AG09309 (cell line): ENCODE measurements at places on chromosomes 3 and 15.

DNA sequence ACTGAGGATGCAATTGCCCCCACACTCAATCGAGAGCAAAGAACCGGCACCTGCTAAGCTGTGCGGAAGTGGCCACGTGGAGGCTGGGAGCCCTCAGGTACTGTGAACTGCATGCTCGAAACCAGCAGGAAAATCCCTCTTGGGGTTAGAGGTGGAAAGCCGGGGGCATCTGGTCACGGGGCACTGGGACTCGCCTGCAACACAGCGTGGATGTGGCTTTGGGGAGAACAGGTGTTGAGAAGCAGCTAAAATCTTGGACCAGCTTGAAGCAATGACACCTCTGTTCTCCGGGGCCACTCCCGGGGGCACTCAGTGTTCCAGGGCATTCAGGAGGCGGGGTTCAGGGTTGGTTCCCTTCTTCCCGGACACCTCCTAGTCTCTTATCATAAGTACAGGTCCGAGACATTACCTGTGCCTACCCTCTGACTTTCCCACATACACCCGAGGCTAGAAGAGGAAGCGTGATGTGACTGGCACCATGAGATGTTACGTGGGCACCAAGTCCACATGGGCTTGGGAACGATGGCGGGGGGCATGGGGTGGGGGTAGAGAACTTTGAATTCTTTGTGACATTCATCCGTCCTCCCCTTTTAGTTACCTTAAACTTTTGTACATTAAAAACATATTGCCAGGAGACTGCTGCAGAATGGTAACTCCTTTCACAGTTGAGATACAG lies 172.0 kb downstream of the ADAMTS17 start:
- DNase-seq: no peak

GRCh38 chr3:38141952-38142273 lies 3.5 kb downstream of the MYD88 start:
- no peak for DNase-seq

GRCh38 chr15:58484791-58485600 lies 53.2 kb downstream of the LIPC start:
- no peak for DNase-seq

- no peak for DNase-seq
Observed at GRCh38 chr15:52292780-52293392, 2.7 kb downstream of the MYO5C start.

DNA sequence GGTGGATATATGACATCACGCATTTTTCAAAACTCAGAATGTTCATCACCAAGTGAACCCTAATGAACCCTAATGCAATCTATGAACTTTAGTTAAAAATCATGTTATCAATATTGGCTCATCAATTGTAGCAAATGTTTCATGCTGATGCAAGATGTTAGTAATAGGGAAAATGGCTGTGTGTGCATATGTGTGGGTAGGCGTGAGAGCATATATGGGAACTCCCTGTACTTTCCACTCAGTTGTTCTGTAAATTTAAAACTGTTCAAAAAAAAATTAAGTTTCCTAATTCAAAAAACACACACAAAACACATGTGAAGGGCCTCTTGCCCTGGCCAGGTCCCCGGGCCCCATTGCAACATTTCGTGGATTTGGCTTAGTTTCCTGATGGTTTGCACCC lies 89.7 kb upstream of the PROK2 start:
- no peak for DNase-seq

- peak; percentile 52 for DNase-seq
Observed at GRCh38 chr3:107392549-107393165, 15.4 kb downstream of the CCDC54 start.

GRCh38 chr3:112672716-112673541 lies 32.0 kb upstream of the CCDC80 start:
- DNase-seq: no peak

- DNase-seq: no peak
Observed at GRCh38 chr3:108713009-108713516, 44.1 kb downstream of the RETNLB start.

GRCh38 chr3:171172070-171172469 lies 145.6 kb upstream of the SLC2A2 start:
- no peak for DNase-seq

DNA sequence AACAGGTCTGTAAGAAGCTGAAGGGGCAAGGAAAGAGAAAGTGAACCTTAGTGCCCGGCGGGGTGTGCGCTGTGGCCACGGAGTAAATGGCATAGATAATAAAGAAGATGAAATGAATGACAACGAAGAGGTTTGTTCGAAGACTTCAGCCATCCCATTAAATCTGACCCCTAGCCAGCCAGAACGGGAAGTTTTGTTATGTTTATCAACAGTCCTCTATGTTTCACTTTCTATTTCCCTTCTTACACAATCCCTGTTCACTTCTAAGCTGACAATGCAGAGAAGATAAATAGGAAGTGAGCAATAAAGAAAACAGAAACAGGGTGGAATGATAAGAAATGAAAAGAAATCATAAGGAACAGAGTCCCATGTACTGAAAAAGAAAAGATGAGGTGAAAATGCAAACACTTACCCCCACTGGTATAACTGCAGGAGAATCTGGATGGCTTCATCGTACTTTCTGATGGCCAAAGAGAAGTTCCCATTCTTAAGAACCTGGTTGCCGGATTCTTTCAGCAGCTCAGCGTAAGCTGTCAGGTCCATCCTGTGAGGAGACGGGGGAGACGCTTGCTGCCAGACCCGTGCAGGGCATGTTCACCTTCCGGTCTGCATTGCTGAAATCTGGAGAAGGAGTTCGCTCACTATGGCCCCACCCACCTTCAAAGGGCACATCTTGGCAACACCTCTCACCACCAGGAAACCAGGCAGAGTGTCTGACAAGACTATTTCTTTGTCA lies 36.8 kb downstream of the TRANK1 start:
- no peak for DNase-seq

GRCh38 chr3:10855871-10856662 lies 40.0 kb downstream of the SLC6A11 start:
- no peak for DNase-seq

GRCh38 chr3:86175593-86176444 lies 815.1 kb downstream of the VGLL3 start:
- no peak for DNase-seq

GRCh38 chr3:114308830-114309229 lies 15.0 kb downstream of the TIGIT start:
- DNase-seq: no peak

DNA sequence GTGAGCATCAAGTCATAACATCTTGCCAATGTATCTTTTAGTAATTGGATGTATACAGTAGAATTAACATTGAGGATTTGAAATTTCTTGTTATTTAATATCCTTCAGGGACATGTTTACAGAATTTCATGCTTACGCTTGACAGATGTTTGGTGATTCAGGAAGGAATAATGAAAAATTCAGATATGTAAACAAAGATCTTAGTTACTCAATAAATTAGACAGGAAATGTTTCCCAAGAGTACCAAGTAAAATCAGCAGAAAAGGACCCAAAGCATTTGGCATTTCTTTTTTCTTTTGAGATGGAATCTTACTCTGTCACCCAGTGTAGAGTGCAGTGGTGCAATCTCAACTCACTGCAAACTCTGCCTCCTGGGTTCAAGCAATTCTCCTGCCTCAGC lies 4.7 kb upstream of the COL6A5 start:
- DNase-seq: no peak

DNA sequence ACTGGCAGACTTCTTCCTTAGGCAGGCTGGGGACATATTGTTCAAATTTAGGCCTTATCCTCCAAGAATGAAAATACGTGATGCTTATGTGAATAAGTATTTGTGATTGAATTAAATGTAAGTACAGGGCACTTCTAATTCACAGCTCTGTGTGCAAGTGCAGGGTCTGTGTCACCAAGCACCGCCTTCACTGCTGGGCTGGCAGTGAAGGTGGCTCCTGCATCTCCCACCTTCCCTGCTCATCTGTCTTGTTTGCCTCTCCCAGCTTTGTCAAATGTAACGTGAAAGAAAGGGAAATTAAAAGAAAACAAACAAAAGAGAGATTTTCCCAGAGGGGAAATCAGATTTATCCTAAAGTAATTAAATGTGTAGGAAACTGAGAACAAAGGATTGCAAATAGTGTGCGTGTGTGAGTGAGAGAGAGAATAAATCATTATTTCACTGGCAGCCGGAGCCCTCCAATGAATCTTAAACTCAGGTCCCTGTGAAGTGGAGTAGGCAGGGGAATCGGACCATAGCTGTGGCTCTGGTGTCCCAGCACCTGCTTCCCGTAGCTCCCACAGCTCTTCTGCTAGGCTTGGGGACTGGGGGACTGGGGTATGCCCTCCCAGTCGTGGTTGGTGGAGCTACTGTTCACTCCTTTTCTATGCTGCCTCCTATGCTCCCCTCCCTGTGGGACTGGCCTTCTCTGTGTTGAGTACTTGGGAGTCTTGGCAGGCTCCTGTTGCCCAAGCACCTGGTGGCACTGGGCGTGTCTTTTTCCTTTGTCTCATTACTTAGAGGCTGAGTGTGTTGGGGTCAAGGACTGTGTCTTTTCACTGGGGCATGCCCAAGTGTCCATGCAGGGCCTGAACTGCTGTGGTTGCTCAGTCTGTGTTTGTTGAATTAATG lies 222.2 kb downstream of the EPHB1 start:
- no peak for DNase-seq

DNA sequence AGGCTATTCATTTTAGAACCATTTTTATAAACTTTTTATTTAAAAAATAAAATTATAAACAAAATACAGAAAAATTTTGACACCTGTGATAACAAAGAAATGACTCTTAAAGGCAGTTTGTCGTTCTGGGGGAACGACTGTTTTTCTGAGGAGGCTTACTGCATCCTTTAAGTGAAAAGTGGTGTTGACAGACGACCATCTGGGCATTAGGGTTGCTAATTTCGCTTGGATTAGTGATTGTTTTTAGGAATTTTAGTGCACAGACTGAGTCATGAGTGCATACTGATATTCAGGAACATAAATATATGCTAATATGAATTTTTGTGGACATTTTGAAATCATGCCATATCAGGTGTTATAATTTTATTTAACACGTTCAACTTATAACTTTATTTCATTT lies 28.5 kb downstream of the OSTN start:
- DNase-seq: no peak

DNA sequence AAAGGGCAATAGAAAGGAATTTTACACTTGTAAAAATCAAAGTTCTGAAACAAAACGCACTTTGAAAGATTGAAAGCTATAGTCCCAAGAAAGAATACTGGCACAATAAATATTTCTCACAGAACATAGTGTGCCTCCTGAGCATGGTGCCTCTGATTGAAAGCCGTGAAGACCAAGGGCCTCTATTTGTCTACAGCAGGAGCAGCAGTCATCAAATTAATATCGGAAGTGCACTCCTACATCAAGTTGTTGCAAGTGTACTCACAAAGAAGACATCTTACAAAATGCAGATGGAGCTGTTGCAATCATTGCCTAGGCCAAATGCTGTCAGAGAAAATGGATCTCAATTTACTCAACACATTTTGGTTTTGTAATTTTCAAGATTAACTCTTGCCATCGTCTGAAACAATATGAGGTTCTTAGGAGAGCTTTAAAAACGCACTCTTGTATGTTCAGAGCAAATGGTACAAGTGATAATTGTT lies 9.2 kb upstream of the WDR49 start:
- no peak for DNase-seq

- peak; percentile 8 for DNase-seq
Observed at GRCh38 chr3:155548195-155548594, 196.7 kb downstream of the PLCH1 start.

GRCh38 chr3:59752925-59753324 lies 703.1 kb upstream of the CFAP20DC start:
- DNase-seq: no peak

DNA sequence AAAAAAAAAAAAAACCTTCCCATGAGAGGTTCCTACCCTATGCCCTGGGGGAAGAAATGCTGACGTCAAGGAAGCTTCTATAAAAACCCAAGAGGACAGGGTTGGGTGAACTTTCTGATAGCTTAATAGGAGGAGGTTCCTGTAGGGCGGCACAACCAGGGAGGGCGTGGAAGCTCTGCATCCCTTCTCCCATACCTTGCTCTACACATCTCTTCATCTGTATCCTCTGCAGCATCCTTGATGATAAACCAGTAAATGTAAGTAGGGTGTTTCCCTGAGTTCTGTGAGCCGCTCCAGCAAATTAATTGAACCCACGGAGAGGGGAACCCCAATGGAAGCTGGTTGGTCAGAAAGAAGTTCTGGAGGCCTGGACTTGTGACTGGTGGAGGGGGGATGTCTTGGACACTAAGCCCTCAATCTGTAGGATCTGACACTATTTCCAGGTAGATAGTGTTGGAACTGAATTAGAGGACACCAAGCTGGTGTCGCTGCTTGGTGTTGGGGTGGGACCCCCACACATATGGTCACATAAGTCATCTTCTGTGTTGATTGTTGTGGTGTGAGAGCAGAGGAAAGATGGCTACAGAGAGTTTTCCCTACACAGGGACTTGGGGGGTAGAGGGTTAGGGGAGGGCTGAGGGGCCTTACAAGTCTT lies 91.5 kb downstream of the ST6GAL1 start:
- DNase-seq: no peak

GRCh38 chr3:142269767-142270166 lies 44.4 kb upstream of the GK5 start:
- no peak for DNase-seq

GRCh38 chr3:155431856-155432570 lies 138.5 kb upstream of the STRIT1 start:
- no peak for DNase-seq
